Neural crest cell (in vitro differentiated cells): ENCODE measurements at places on chromosomes 6 and 20. TPM values are rescaled to one million over a fixed set of nuclear protein-coding genes. Genes with fewer than 3 reads are reported as not detected.

- no peak overlapping the region for H3K4me3 ChIP-seq
- H3K27ac ChIP-seq: no peak overlapping the region
- no peaks in the 10 kb centered on the region for H3K36me3 ChIP-seq
- no peak for DNase-seq
- H3K27me3 ChIP-seq: peaks cover 41% of the 10 kb centered on the region
- H3K4me1 ChIP-seq: no peaks in the 10 kb centered on the region
Observed at GRCh38 chr6:100440935-100441334, 23.8 kb downstream of the SIM1 start.

DNA sequence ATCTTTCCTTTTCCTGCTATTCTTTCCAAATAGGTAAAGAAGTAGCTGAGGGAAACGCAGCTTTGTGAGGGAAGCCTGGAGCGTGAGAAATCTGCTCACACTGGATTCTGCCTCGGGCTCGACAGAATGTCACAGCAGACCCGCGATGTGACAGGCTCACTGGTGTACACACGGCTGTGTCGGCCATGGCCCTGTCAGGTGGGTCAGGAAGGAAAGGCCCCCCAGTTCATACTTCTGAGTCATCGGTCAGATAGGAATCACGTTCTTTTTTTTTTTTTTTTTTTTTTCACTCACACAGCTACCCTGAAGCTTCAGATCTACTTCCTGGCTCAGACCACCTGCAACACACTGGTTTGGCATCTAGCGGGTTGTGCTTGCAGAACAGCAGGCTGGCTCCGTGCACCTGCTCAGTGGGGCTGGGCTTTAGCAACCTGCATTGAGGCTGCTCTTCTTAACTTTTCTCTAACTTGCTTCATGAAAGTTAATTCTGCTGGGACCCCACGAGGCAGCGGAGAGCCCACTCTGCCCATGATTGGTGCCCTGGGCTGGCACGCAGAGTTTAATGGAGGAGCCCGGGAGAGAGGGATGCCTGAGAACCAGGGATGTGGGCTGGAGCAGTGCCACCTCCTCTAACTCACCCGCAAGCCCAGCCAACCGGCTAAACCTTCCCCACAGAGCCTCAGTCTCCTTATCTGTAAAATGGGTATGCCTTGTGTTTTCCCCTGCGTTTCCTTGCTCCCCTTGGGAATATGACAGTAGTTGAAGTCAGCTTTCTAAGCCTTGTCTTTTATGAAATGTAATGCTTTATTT is 61.5 kb upstream of the FNDC1 start:
- H3K4me3 ChIP-seq: no peak overlapping the region
- H3K27ac ChIP-seq: no peak overlapping the region
- no peak for DNase-seq
- peaks cover 4% of the 10 kb centered on the region for H3K4me1 ChIP-seq
- peaks cover 3% of the 10 kb centered on the region for H3K27me3 ChIP-seq

GRCh38 chr6:13666194-13667105 is 45.2 kb downstream of the RANBP9 start:
- H3K27ac ChIP-seq: no peak overlapping the region
- peaks cover 15% of the 10 kb centered on the region for H3K4me1 ChIP-seq
- H3K27me3 ChIP-seq: no peaks in the 10 kb centered on the region
- H3K36me3 ChIP-seq: peaks cover 14% of the 10 kb centered on the region
- H3K4me3 ChIP-seq: no peak overlapping the region

GRCh38 chr6:30618270-30618797 is 694 bp downstream of the MRPS18B start:
- DNase-seq: no peak
- peaks cover 34% of the 10 kb centered on the region for H3K36me3 ChIP-seq
- H3K27me3 ChIP-seq: peaks cover 30% of the 10 kb centered on the region
- peaks cover 44% of the 10 kb centered on the region for H3K4me1 ChIP-seq

GRCh38 chr6:24009319-24009718 is 116.7 kb upstream of the NRSN1 start:
- H3K27me3 ChIP-seq: no peaks in the 10 kb centered on the region
- peak; percentile 16 for DNase-seq
- H3K27ac ChIP-seq: no peak overlapping the region

PCMTD2 gene
- 61.6 and 65.4 TPM in 2 replicates for total RNA-seq

DNA sequence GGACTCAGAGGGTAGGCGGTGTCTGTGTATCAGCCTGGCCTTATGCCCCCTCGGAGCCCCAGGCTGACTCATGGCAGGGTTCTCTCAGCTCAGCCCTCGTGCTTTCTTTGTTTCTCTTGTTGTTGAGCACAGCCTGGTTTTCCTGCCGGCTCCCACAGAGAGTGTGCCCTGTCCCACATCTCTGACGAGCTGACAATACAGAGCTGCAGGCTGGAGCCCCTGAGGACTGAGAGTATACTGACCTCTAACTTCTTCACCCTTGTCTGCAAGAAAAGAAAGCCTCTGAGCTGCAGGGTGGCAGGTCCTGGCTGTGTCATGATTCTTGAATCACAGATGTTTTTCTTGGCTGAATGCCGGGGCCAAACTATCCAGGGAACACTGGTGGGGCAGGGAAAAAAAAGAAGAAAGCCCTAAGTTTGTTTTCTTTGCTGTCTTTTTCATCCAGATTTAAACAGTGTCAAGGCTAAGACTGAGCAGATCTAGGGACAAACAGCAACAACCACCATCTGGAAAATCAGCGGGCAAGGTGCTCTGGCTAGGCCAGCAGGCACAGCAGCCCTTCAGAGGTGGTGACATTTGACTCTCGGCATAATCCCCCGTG is 63.3 kb upstream of the ZNF133 start:
- DNase-seq: peak; percentile 45
- H3K4me1 ChIP-seq: peaks cover 27% of the 10 kb centered on the region
- H3K27ac ChIP-seq: peak overlapping the region; percentile 68

DNA sequence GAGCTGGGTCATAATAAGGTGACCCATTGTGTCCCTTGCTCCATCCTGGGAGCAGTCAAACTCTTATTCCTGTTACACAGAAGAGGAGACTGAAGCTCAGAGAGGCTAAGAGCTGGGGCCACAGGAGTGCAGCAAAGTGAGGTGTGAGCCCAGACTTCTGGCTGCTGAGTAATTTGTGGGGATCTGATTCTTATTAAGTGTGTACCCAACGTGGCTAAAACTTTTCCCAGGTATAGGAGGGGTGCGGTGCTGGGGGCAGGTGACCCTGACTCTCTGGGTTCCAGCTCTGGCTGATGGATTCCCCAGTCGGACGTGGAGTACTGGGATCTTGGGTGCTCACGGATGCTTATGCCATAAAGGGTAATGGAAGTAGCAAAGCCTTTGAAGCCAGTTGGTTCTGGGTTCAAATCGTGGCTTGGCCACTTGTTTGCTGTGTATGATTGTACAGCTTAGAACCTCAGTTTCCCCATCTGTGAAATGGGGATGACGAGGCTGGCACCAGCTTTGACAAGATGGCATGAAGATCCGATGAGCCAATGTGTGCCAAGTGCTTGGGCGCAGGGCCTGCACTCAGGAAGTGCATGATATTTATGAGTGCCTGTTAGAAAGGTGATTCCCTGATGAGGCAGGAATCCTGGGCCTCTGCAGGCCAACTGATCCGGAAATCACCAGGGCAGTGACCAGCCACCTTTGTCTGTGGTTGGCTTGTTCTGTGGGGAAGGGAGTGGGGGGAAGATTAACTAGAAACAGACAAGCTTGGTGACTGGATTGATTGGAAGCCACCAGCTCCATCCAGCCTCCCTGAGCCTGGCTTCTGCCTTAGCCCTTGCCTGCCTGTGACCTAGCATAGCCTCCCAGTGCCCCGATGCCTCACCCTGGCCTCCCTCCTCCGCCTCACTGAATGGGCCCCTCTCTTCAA is 6.0 kb downstream of the SRC start:
- H3K4me3 ChIP-seq: peak overlapping the region; percentile 82
- H3K27ac ChIP-seq: no peak overlapping the region
- peaks cover 63% of the 10 kb centered on the region for H3K4me1 ChIP-seq
- no peaks in the 10 kb centered on the region for H3K27me3 ChIP-seq
- no peaks in the 10 kb centered on the region for H3K36me3 ChIP-seq

DNA sequence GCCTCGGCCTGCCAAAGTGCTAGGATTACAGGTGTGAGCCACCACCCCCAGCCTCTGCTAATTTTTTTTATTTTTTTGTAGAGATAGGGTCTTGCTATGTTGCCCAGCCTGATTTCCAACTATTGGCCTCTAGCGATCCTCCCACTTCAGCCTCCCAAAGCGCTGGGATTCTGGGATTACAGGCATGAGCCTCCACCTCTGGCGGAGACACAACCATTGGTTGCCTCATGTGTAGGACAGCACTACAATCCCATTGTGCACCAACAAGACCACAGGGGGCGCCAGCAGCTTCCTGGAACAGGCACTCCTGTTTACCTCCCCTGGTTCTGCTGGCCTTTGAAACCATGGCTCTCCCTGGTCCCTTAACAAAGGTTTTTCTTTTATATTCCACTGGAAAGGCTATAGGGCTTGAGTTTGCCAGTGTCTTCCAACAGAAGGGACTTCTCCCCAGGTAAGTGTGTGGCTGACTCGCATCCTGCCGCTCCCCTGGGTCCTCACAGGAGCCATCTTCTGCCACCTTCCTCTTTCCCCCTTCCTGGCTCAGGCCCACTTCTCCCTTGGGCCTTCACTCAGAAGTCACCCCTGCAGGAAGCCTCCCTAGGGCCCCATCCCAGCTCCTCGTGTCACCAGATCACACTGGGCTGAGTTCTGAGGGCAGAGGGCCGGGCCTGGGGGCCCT is 39.2 kb upstream of the TLDC2 start:
- H3K4me1 ChIP-seq: peaks cover 39% of the 10 kb centered on the region
- H3K27me3 ChIP-seq: no peaks in the 10 kb centered on the region
- peak; percentile 66 for DNase-seq
- H3K36me3 ChIP-seq: peaks cover 6% of the 10 kb centered on the region

UNC5CL gene
- 1.5 and 1.6 TPM in 2 replicates for total RNA-seq

- DNase-seq: no peak
- H3K4me3 ChIP-seq: no peak overlapping the region
- peak overlapping the region; percentile 9 for H3K27ac ChIP-seq
- peaks cover 11% of the 10 kb centered on the region for H3K4me1 ChIP-seq
Observed at GRCh38 chr6:11471261-11471660, 66.3 kb upstream of the TMEM170B start.

TINAG gene
- total RNA-seq: not detected in 2 replicates

DNA sequence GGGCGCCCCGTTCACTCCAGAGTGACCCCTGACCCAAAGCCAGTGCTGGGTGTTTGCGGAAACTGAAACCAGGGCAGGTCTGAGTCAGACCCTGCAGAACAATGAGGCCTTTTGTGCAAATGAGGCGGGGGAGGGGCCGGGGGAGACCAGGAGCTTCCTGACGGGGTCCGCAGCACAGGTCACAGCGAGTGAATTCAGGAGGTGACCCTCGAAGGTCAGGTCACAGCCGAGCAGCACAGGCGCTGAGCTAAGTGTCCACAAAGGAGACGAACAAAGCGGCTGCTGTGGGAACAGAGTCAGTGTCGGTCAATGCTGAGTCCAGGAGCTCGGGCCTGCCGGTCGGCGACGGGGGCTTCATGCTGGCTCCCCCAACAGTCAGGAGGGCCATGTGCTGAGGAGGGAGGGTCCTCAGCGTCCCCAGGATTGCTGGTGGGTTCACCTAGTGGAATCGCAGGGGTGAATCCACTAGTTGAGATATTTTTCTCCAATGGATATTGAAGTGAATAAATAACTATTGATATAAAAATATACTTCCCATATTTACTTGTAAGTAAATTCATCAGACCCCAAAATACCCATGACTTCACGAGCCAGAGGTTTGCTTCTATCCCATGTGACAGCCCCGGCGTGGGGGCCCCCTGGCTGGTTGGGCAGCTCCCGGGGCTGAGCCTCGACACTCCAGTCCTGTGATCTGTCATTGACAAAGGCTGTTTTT is 188.4 kb upstream of the SULF2 start:
- peaks cover 5% of the 10 kb centered on the region for H3K27me3 ChIP-seq
- peak; percentile 77 for DNase-seq
- H3K27ac ChIP-seq: peak overlapping the region; percentile 98
- peaks cover 88% of the 10 kb centered on the region for H3K4me1 ChIP-seq
- no peaks in the 10 kb centered on the region for H3K36me3 ChIP-seq

GLYATL3 gene
- total RNA-seq: not detected in 2 replicates

PSORS1C2 gene
- total RNA-seq: not detected in 2 replicates

OR12D3 gene
- not detected in 2 replicates for total RNA-seq

UBE2J1 gene
- 34.1 and 36.8 TPM in 2 replicates for total RNA-seq
